GM12878 (cell line): ENCODE measurements at places on chromosomes 13 and 19. TPM values are rescaled to one million over a fixed set of nuclear protein-coding genes. Genes with fewer than 3 reads are reported as not detected.
A peak's percentile ranks its signal among the peaks of the same experiment; 100 is the strongest.

MYBPC2 gene
- 0.90 and 1.4 TPM in 2 replicates for total RNA-seq

OR7D2 gene
- total RNA-seq, result not detected in 2 replicates

CGB3 gene
- total RNA-seq, result not detected in 2 replicates

FGF22 gene
- total RNA-seq, result not detected in 2 replicates

ALKBH7 gene
- 82.5 and 89.6 TPM in 2 replicates for total RNA-seq

TMPRSS9 gene
- total RNA-seq, result not detected in 2 replicates

GRCh38 chr13:96252903-96253302 lies 163.0 kb downstream of the HS6ST3 start:
- H3K27ac ChIP-seq, result no peak overlapping the region
- H3K36me3 ChIP-seq, result no peaks in the 10 kb centered on the region
- no peaks in the 10 kb centered on the region for H3K27me3 ChIP-seq
- H3K4me3 ChIP-seq, result no peak overlapping the region
- no peak for DNase-seq
- H3K4me1 ChIP-seq, result no peaks in the 10 kb centered on the region

DNA sequence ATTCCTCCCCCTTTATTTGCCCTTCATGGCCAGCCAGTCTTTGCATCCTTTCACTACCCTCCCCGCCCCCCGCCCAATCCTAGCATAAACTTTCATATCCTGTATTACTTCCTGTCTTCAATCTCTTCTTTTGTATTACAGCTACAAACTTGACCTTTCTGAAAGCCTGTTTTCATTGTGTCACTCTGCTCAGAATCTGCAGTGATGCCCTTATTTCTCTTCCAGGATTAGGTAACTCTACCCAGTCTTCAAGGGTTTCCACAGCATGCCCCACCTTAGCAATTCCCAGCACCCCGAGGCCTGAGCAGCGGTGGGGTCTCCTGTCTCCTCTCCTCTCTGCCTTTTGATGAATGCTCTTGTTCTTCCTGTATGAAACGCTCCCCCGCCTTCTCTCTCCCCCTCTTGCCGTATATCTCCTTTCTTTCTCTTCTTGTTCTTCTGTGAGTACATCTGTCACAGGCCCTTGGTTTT lies 145.6 kb downstream of the SHISA2 start:
- H3K4me3 ChIP-seq, result no peak overlapping the region
- DNase-seq, result no peak
- peaks cover 12% of the 10 kb centered on the region for H3K4me1 ChIP-seq

DNA sequence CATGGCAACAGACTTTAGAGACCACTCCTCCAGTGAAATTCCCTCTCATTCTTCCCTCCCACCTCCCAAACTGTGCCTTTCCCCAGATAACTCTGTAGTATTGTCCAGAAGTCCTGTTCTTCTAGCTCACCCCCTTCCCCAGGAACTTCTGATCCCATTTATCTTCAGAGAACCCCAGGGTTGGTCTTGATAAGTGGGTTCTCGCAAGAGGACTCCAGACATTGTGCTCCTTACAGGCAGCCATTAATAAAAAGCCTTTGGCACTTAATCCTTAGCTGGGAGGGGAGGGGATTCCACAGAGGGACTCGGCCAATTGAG lies 1.9 kb downstream of the LTBP4 start:
- no peak overlapping the region for H3K4me3 ChIP-seq
- peaks cover 24% of the 10 kb centered on the region for H3K4me1 ChIP-seq
- H3K36me3 ChIP-seq, result no peaks in the 10 kb centered on the region
- peaks cover 8% of the 10 kb centered on the region for H3K27me3 ChIP-seq

GRCh38 chr13:43235028-43235427 lies 211.6 kb downstream of the DNAJC15 start:
- no peaks in the 10 kb centered on the region for H3K27me3 ChIP-seq
- H3K4me1 ChIP-seq, result peaks cover 2% of the 10 kb centered on the region; the same call in 1 of the 2 replicates
- no peak for DNase-seq
- no peaks in the 10 kb centered on the region for H3K36me3 ChIP-seq

- no peak for DNase-seq
- no peaks in the 10 kb centered on the region for H3K4me1 ChIP-seq
- no peak overlapping the region for H3K27ac ChIP-seq
- H3K36me3 ChIP-seq, result no peaks in the 10 kb centered on the region
- no peaks in the 10 kb centered on the region for H3K27me3 ChIP-seq
Observed at GRCh38 chr13:37788346-37788745, 81.2 kb downstream of the TRPC4 start.

GRCh38 chr13:109323338-109323737 lies 463.0 kb downstream of the IRS2 start:
- no peaks in the 10 kb centered on the region for H3K36me3 ChIP-seq
- H3K27me3 ChIP-seq, result no peaks in the 10 kb centered on the region

- DNase-seq, result no peak
- H3K4me1 ChIP-seq, result no peaks in the 10 kb centered on the region
- H3K36me3 ChIP-seq, result no peaks in the 10 kb centered on the region
- no peak overlapping the region for H3K4me3 ChIP-seq
- H3K27ac ChIP-seq, result no peak overlapping the region
Observed at GRCh38 chr13:66443926-66444325, 786.2 kb downstream of the PCDH9 start.

- no peak for DNase-seq
- H3K4me3 ChIP-seq, result no peak overlapping the region
- H3K27me3 ChIP-seq, result no peaks in the 10 kb centered on the region
- no peaks in the 10 kb centered on the region for H3K36me3 ChIP-seq
- no peaks in the 10 kb centered on the region for H3K4me1 ChIP-seq
- H3K27ac ChIP-seq, result no peak overlapping the region
Observed at GRCh38 chr13:51435002-51435578, 17.7 kb downstream of the INTS6 start.

- DNase-seq, result no peak
- peaks cover 3% of the 10 kb centered on the region for H3K27me3 ChIP-seq
- H3K36me3 ChIP-seq, result no peaks in the 10 kb centered on the region
Observed at GRCh38 chr19:17025361-17025760, 1.2 kb downstream of the CPAMD8 start.

DNA sequence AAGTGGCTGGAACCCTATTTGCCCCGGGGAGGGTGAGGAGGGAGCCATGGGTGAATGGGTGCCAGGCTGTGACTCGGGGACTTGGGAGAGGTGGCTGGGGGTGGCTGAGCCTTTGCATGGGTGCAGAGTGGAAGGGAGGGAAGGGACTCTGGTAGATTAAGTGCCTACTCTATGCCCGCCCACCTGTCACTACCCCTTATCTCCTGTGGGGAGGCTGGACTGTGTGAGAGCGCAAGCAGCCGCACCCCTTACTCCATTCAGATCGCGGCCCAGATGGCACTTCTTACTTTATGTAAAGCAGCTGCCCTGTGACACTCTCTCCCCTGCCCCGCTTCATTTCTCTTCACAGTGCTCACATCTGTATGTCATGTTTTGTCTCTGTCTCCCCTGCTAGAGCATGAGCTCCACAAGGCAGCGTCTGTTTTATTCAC lies 2.9 kb downstream of the KASH5 start:
- H3K4me3 ChIP-seq, result no peak overlapping the region
- DNase-seq, result no peak
- no peaks in the 10 kb centered on the region; the same call in 1 of the 2 replicates for H3K4me1 ChIP-seq
- no peaks in the 10 kb centered on the region for H3K36me3 ChIP-seq
- no peaks in the 10 kb centered on the region for H3K27me3 ChIP-seq

GRCh38 chr19:18000915-18001776 lies 6.8 kb upstream of the ARRDC2 start:
- DNase-seq, result no peak
- no peaks in the 10 kb centered on the region for H3K36me3 ChIP-seq
- H3K4me3 ChIP-seq, result peak overlapping the region; percentile 75
- H3K4me1 ChIP-seq, result peaks cover 5% of the 10 kb centered on the region; the same call in 1 of the 2 replicates
- peak overlapping the region; percentile 62 for H3K27ac ChIP-seq

DNA sequence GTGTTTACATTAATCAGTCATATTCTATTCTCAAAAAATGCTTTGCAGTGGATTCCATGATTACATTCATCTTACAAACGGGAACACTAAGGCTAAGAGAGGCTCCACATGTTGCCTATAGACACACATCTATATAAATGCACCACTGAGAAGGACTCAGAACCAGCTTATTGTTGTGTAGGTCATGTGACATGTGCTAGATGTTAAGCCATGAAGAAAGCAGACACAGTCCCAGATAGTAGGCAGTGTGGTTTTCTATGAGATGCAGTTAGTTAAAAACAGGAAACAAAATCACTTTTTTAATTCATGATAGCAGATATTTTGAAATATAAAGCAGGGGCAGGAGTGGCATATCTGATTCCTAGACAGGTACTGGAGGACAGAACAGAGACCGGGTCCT lies 10.7 kb downstream of the SIGLEC6 start:
- no peak overlapping the region for H3K4me3 ChIP-seq
- H3K27me3 ChIP-seq, result no peaks in the 10 kb centered on the region
- no peak for DNase-seq
- H3K27ac ChIP-seq, result no peak overlapping the region

DNA sequence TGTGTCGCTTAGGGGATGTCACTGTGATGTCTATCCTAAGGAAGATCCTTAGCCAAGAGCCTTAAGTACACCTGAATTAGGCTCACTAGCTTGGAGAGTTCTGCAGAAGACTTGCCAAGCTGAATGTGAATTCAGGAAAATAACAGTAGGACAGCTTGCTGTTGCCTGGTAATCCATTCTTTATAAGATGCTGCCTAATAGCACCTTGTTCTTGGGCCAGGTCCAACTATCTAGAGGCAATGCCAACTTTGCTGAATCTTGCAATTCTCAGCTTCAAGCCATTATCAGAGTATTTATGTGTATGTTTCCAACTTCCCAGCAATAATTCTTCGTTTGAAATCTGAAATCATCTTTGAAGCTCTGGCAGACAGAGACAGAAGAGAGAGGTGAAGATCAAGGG lies 102.8 kb downstream of the PCDH17 start:
- H3K27me3 ChIP-seq, result no peaks in the 10 kb centered on the region
- no peak overlapping the region for H3K4me3 ChIP-seq
- no peaks in the 10 kb centered on the region for H3K4me1 ChIP-seq
- no peak for DNase-seq
- H3K27ac ChIP-seq, result no peak overlapping the region
- H3K36me3 ChIP-seq, result no peaks in the 10 kb centered on the region

GRCh38 chr19:12695997-12696365 lies 450 bp downstream of the FBXW9 start:
- H3K4me1 ChIP-seq, result peaks cover 9% of the 10 kb centered on the region
- H3K4me3 ChIP-seq, result peak overlapping the region; percentile 85
- no peak for DNase-seq
- peak overlapping the region; percentile 83; the same call in 1 of the 2 replicates for H3K27ac ChIP-seq
- no peaks in the 10 kb centered on the region for H3K27me3 ChIP-seq

DNA sequence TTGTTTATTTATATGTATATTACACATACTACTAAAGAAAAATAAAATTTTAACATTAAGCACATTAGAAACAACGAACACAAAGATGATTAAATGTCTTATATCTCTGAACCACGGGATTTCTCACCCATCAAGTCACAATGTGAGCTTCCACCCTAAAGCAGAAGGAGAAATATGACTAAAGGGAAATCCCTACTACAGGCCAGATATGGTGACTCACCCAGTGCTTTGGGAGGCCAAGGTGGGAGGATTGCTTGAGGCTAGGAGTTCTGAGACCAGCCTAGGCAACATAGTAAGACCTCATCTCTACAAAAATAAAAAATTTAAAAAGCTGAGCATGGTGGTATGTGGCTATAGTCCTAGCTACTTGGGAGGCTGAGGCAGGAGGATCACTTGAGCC lies 24.6 kb downstream of the DCT start:
- no peaks in the 10 kb centered on the region for H3K4me1 ChIP-seq
- DNase-seq, result no peak
- H3K4me3 ChIP-seq, result no peak overlapping the region

DNA sequence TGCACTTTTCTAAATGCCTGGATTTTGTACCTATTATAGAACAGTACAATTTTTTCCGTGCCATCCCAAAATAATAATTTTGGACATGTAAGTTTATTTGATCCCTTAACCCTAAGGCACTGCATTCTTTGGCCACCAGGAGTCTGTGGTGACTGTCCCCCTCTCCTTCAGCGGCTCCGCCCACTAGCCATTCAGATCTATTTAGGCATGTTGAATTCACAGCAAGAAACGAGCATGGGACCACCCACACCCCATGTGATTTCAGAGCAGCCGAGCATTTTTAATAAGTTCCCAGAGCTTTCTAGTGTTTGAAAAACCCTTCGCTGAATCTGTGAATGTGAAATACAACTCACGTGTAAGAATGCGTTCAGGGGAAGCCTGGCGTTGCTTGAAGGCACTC lies 567.5 kb downstream of the MYO16 start:
- H3K36me3 ChIP-seq, result no peaks in the 10 kb centered on the region
- H3K27ac ChIP-seq, result no peak overlapping the region
- no peaks in the 10 kb centered on the region for H3K4me1 ChIP-seq

GRCh38 chr13:35812736-35813135 lies 318.4 kb downstream of the DCLK1 start:
- no peak overlapping the region for H3K4me3 ChIP-seq
- H3K4me1 ChIP-seq, result no peaks in the 10 kb centered on the region
- DNase-seq, result no peak
- H3K36me3 ChIP-seq, result no peaks in the 10 kb centered on the region
- H3K27me3 ChIP-seq, result no peaks in the 10 kb centered on the region
- H3K27ac ChIP-seq, result no peak overlapping the region

GRCh38 chr13:110506396-110506795 lies 55.1 kb downstream of the RAB20 start:
- H3K4me1 ChIP-seq, result no peaks in the 10 kb centered on the region; the same call in 1 of the 2 replicates
- no peaks in the 10 kb centered on the region for H3K36me3 ChIP-seq
- H3K27me3 ChIP-seq, result no peaks in the 10 kb centered on the region
- DNase-seq, result no peak
- H3K27ac ChIP-seq, result no peak overlapping the region

GRCh38 chr13:113224486-113224885 lies 15.1 kb downstream of the CUL4A start:
- no peaks in the 10 kb centered on the region for H3K4me1 ChIP-seq

DNA sequence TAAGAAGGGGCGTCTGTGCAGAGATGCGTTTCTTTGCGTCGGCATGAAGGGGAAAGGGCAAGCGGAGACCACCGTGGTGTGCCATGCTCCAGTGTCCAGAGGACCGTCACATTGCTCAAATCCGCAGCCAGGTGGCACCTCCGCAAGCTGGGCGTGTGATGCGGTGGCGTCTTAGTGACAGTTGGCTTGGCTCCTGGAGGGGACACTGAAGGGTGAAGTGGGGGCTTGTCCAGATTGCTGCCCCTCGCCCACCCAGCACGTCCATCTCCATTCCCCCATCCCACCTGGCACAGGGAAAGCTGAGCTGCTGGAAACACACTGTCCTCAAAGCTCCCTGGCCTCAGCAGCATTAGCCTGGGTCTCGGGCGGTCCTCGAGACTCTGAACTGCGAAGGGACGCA lies 135.3 kb downstream of the SOX1 start:
- no peak overlapping the region for H3K27ac ChIP-seq
- no peak overlapping the region for H3K4me3 ChIP-seq
- no peaks in the 10 kb centered on the region for H3K36me3 ChIP-seq
- no peaks in the 10 kb centered on the region for H3K27me3 ChIP-seq
- no peak for DNase-seq
- no peaks in the 10 kb centered on the region for H3K4me1 ChIP-seq

GRCh38 chr19:3866910-3867638 lies 1.8 kb downstream of the ZFR2 start:
- no peaks in the 10 kb centered on the region for H3K4me1 ChIP-seq
- H3K27me3 ChIP-seq, result no peaks in the 10 kb centered on the region
- no peak overlapping the region for H3K4me3 ChIP-seq
- H3K27ac ChIP-seq, result no peak overlapping the region
- DNase-seq, result no peak
- no peaks in the 10 kb centered on the region for H3K36me3 ChIP-seq
